ENCODE measurements at places on chromosomes 12 and 14.

DNA sequence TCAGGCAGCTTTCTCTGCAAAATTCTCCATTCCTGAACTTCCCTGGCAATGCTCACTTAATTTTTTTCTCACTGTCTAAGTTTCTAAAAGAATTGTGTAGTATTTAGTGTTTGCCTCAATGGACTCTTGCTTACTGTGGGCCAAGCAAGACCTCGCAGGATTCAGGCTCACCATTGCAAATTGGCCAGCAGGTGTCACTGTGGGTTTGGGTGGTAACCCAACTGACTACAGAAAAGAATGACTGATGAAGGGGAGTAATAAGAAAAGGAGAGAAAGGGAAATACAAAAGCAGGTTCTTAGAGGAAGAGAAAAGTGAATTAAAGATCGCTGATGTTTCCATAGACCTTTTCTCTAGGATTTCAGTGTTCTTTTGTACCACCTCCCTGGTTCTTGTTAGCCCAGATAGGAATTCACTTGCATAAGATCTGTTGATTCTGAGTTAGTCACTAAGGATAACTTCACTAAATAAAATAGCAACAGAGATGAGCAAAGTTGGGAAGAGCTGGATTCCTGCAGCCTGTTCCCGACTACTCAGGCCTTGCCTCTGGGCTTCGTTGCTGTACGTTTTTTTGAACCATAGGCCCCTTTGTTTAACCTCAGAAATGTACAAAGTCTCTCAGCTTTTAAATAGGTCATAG is 386.5 kb upstream of the DDHD1 start:
- DNase-seq: peak; percentile 69

GRCh38 chr14:75426332-75427125 is 1.3 kb upstream of the JDP2 start:
- no peak for DNase-seq

DNA sequence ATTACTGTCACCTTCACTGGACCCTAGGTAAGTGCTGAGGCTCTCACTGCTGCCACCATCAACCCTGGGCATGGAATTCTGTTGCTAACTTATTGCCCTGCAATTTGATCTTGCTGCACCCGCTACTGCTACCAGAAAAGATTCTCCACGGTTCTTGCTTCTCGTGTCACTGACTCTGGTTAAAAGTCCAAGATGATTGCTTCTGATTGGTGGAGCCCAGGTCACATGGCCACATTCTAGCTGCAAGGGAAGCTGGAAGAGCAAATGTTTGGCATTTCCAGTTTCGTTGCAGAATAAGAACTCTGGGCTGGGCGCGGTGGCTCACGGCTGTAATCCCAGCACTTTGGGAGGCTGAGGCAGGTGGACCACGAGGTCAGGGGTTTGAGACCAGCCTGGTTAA is 7.5 kb upstream of the VSX2 start:
- DNase-seq: no peak

GRCh38 chr12:23795494-23795893 is 154.0 kb downstream of the SOX5 start:
- DNase-seq: no peak

GRCh38 chr14:77498120-77498979 is at the start of gene ISM2:
Gene ISM2, minus strand, starts transcription at chr14:77498816. Its CDS starts 23 bp downstream, at chr14:77498793.
- DNase-seq: no peak

GRCh38 chr12:82627799-82628198 is 58.9 kb upstream of the TMTC2 start:
- peak; percentile 76 for DNase-seq

- DNase-seq: peak; percentile 74
Measured at GRCh38 chr12:29088611-29089219, 60.4 kb upstream of the FAR2 start.

- no peak for DNase-seq
Measured at GRCh38 chr12:52949413-52950331, 754 bp downstream of the KRT18 start.

GRCh38 chr12:26833743-26834490 is 923 bp upstream of the ITPR2 start:
- DNase-seq: peak; percentile 42

GRCh38 chr12:62250671-62251608 is 9.3 kb upstream of the USP15 start:
- DNase-seq: no peak

GRCh38 chr12:96218989-96219678 is 25.0 kb downstream of the ELK3 start:
- DNase-seq: no peak

GRCh38 chr12:49540229-49541139 is 1.7 kb downstream of the KCNH3 start:
- no peak for DNase-seq

- DNase-seq: peak; percentile 89
Measured at GRCh38 chr14:89303456-89304435, 113.3 kb downstream of the FOXN3 start.

DNA sequence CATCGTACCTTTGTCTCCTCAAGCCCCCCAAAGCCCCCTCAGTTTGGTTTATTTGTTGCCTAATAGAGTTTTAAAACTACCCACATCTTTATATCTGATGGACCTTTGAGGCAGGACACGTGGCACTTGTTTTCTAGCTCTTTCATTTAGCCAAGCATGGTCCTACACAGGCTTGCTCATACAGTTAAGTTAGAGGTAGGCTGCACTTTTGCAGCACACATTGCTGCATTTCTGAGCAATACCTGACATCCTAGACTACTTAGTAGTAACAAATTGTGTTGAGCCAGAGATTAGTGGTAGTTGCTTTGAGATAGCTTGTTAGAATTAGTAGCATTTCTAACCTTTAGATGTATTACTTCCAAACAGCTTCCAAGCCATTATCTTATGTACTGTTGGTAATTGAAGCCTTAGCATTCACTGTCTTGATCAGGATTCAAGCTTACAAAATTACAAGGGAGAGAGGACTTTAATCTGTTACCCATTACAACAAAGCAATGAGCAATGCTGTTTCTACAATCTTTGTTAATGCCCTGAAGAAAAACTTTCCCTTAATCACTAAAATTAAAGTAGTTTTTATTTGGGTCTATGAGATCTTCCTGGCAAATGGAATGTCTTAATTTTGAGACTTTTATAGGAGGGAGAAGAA is 96.6 kb downstream of the WNK1 start:
- no peak for DNase-seq

- no peak for DNase-seq
Measured at GRCh38 chr12:91910871-91911388, 234.7 kb downstream of the BTG1 start.

- no peak for DNase-seq
Measured at GRCh38 chr12:3381059-3382047, 109.7 kb upstream of the PRMT8 start.

GRCh38 chr12:93591137-93591868 is 18.8 kb downstream of the SOCS2 start:
- DNase-seq: peak; percentile 79

DNA sequence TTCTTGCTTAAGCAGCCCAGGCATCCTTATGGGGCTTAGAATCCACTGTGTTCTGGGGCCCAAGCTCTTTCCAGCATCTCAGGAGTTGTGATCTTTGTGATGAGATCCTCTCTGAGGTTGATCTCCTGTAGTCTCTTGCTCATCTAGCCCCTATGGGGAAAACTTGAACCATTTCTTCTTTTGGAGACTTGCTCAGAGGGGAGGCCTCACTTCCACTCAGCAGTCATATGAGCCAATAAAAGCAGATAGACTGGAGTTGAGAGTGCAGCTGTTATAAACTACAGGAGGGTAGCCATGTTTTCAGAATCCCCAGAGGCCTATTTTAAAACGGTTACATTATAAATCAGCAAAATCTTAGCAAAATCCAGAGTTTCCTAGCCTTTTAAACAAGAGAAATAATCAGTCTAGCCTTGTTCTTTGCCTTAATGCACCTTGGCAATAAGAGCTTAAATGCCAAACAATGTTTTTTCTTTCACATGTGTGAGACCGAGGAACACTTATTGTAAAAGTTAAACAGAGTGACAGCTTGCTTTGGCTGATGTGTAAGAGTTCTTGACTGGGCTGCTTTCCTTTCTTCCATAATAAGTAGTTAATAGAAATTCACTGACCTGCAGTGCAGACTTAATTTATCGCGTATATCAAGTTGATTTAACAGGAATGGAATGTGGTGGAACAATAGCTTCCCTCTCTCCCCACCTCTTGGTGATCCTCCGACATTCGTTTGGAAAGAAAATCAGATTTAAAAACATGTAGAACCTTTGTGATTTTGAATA is 168.3 kb downstream of the NEDD1 start:
- no peak for DNase-seq

GRCh38 chr14:29649170-29649569 is 278.5 kb downstream of the PRKD1 start:
- DNase-seq: no peak

DNA sequence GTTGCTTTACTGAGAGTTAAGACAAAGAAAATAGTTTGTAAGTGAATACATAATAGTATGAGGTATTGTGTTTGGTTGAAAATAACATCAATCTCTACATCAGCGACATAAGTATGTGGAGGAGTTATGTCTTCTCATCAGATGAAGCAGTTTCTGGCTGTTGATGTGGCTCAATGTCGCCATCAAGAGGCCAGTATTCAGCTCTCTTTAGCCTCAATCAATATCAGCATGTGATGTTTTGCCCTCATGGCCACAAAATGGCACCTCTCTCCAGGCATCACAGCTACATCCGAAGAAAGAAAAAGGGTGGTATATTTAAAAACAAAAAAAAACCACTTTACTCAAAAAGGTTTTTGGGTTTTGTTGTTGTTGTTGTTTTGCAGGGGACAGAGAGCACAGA is 302.3 kb upstream of the TMEM132C start:
- DNase-seq: no peak

DNA sequence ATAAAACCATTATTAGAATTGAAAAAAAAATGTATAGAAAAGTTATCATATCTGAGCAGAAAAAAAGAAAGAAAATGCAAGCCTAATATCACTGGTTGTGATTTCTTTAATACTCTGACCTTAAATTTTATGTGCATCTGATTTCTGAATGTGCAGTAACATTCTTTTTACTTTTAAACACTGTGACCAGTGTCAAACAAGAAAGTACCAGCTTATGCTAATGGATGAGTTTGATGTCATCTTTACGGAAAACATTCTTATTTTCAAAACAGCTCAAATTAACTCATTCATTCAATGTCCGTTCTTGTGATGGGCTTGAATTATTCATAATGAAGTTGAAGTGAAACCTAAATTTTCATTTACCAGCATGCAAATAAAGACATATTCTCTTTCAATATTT is at the start of gene TAS2R50:
TAS2R50 (minus strand) TSS at position 101 of the 400 bp plus-strand sequence; CDS start at position 49, 52 bp downstream.
- no peak for DNase-seq

DNA sequence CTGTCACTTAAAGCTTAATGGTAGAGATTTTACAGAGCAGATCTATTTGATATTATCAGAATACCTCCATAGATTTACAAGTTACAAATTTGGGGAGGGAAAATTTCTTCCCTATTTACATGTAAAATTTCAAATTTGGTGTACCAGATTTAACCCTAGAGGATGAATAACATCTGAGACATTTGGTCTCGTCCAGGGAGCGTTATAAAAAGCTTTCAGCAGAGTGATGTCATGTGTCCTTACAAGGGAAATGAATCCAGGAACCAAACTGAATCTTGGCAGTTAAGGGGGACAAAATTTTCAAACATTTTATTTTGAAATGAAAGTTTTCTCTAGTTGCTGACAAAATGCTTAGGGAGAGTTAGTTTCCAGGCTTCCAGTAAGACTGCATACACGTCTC is 4.5 kb upstream of the CDK17 start:
- no peak for DNase-seq

GRCh38 chr14:97039717-97040363 is 242.7 kb downstream of the VRK1 start:
- DNase-seq: no peak

GRCh38 chr12:105218434-105218833 is 17.5 kb downstream of the APPL2 start:
- DNase-seq: no peak

GRCh38 chr12:96980991-96981414 is 73.9 kb downstream of the NEDD1 start:
- no peak for DNase-seq

- no peak for DNase-seq
Measured at GRCh38 chr14:90096566-90096965, 34.8 kb downstream of the KCNK13 start.

DNA sequence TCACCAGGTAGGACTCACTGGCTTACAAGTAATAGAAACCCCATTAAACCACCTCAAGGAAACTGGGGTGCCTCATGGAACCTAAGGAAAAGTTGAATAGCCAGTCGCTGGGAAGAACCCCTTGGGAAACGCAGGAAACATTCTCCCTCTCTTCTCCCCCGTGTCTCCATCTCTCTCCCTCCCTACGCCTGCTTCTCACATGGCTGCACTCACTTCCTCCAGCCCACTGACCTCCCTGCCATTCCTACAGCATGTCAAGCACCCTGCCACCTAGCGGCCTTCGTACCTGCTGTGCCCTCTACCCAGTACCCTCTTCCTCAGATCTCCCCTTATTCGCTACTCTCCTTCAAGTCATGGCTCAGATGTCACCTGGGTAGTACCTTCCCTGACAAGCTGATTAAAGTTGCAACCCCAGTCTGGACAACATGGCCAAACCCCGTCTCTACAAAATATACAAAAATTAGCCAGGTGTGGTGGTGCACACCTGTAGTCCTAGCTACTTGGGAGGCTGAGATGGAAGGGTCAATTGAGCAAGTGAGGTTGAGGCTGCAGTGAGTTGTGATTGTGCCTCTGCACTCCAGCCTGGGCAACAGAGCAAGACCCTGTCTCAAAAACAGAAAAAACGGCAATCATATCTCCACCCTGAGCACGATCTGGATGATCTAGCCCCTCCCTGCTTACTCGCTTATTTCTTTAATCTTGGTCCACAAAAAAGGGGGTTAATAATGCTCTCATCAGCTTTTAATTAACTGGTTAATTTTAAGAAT is 6.4 kb upstream of the DTX1 start:
- DNase-seq: peak; percentile 13

- no peak for DNase-seq
Measured at GRCh38 chr12:104182144-104182543, 33.4 kb upstream of the TXNRD1 start.

- no peak for DNase-seq
Measured at GRCh38 chr12:106030210-106031071, 108.3 kb downstream of the NUAK1 start.

GRCh38 chr12:22477894-22478287 is 66.5 kb downstream of the C2CD5 start:
- no peak for DNase-seq

DNA sequence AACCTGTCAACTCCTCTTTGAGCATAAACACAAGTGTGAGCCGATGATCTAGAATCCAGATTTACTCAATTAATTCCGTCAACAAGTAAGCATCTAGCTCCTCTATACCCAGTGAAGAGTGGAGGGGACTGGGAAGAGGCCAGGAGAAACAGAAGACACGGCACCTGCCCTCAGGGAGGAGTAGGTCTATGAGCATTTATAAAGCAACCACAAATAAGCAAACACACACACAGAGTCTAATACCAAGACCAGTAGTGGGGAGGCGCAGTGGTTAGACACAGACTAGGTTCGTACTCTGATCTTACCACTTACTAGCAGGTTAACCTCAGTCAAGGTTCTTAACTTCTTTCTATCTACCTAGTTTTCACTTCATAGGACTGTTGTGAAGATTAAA is 5.9 kb upstream of the FOXN3 start:
- DNase-seq: no peak

- DNase-seq: no peak
Measured at GRCh38 chr14:89955022-89955744, 544 bp upstream of the TDP1 start.
